H7 (cell line): ENCODE measurements at places on chromosomes 4 and X. TPM values are rescaled to one million over a fixed set of nuclear protein-coding genes. Genes with fewer than 3 reads are reported as not detected.
A peak's percentile ranks its signal among the peaks of the same experiment; 100 is the strongest.

DNA sequence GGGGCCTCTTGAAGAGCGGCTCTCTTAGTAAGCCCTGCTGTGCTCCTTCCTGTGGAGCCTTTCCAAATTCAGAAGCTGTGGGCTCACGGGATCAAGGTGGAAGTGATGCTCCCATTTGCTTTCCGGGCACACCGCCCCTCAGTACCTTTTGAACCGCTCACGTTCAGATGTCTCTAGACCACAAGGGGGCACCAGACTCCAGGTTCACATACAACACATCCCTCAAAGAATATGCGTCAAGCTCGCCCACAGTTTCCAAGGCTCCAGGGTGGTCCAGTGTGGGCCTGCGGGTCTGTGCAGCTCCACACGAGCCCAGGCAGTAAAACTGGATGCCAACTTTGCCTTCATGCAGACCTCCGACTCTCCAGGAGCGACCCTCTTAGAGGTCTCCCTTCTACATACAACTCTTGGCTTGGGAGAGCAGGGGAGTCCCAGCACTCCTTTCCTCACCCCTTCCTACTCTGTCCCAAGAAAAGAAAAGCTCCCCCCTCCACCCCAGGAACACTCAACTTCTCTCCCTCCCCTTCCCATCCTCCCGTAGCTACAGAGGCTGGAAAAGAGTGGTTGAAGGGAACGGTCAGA, 11.0 kb downstream of the SUPT20HL1 start:
- peak; percentile 78 for DNase-seq

GRCh38 chrX:68652326-68653170, 5.1 kb downstream of the STARD8 start:
- no peak for DNase-seq

DNA sequence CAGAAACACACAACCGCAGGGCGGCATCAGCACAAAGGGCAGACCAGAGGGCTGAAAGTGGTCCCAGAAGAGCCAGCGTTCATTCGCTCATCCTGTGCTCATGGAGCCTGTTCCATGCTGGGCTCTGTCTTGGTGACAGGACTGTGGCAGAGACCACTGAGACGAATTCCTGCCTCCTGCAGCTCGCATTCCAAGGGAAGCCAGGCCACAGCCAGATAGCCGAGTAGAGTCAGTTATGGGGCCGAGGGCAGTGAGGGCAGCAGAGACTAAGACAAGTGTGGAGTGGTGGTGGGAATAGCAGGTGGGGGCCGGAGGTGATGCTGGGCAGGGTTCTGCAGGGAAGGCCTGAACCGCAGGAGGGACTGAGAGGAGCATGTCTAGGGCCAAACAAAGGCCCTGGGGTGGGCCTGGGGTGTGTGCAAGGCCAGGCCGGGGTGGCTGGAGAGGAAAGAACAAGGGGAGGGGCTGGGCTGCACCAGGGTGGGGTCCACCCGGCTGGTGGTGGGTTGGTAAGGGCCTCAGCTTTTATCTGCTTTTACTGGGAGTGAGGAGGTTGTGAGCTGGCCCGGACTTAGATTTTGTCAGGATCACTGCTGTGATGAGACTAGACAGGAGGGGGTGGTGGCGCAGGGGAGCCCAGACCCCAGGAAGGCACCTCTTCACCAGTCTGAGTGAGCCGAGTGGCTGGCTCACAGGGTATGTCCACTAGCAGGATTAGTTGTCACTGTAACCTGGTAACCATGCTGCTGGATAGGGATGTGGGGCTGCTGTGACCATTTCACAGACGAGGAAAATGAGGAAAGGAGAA, 6.3 kb downstream of the PSAPL1 start:
- DNase-seq: peak; percentile 74

The RTL5 gene
- total RNA-seq: 1.3 and 1.5 TPM in 2 replicates

DNA sequence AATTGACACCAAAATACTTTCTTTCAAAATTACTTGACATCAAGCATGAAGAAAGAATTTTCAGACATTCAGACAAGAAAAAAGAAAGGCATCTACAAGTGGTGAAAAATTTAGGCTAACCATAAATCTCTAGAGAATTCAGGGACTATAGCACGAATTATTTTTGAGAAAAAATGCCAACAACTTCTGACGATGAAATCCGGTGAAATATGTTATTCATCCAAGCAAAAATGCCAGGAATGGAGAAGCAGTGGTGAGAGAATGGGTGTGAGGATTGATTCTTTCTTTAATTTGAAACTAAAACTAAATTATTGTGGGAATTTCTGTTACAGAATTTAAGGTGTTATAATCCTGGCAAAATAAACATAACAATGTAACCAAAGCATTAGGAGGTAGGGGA, 69.4 kb upstream of the SORBS2 start:
- no peak for DNase-seq

The GDPD2 gene
- 1.5 and 2.0 TPM in 2 replicates for total RNA-seq

- DNase-seq: no peak
These were observed 524 bp upstream of the RPS3A start for GRCh38 chr4:151098979-151099228.

The ZCCHC18 gene
- total RNA-seq: 3.5 and 6.0 TPM in 2 replicates
